Effector memory CD4-positive, alpha-beta T cell (primary cell): ENCODE measurements at places on chromosomes 1 and 21.

DNA sequence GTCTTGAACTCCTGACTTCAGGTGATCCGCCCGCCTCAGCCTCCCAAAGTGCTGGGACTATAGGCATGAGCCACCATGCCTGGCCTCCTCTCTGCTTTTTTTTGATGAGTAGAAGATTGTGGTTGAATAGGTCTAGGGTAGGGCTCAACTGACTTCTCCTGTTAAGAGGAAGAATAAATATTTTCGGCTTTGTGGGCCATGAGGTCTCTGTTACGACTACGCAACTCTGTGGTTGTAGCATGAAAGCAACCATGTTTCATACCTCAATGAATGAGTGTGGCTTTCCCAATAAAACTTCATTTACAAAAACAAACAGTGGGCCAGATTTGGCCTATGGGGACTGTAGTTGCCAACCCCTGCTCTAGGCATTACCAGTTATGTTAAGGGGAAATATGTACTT is 67.8 kb downstream of the NID1 start:
- no peak overlapping the region for H3K4me3 ChIP-seq
- no peak overlapping the region for H3K27ac ChIP-seq
- peaks cover 23% of the 10 kb centered on the region for H3K4me1 ChIP-seq
- H3K36me3 ChIP-seq = no peaks in the 10 kb centered on the region
- H3K27me3 ChIP-seq = no peaks in the 10 kb centered on the region
- DNase-seq = no peak

DNA sequence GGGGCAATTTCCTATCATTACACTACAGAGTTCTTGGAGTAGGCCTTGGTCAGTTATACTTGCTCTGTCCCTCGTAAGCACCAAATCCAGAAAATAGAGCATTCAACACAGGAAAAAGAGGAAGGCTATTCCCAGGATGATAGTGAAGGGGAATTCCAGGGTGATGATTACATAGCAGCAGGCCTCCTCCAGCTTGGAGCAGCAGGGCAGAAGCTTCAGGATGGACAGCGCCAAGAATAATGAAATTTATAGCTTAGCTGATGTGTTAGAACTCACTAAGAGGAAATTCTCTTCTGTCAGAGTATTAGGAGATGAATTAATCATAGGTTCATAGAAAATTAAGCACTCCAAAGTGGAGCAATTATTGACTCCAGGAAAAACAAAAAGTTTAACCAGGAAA is 10.8 kb upstream of the SMAP2 start:
- H3K27ac ChIP-seq = no peak overlapping the region
- no peak for DNase-seq
- H3K36me3 ChIP-seq = no peaks in the 10 kb centered on the region
- H3K4me3 ChIP-seq = no peak overlapping the region

- no peaks in the 10 kb centered on the region for H3K27me3 ChIP-seq
- no peak overlapping the region for H3K27ac ChIP-seq
- H3K4me1 ChIP-seq = no peaks in the 10 kb centered on the region
Observed at GRCh38 chr1:154541231-154541630, 17.2 kb downstream of the UBE2Q1 start.

- no peak overlapping the region for H3K4me3 ChIP-seq
- H3K36me3 ChIP-seq = no peaks in the 10 kb centered on the region
- H3K27me3 ChIP-seq = no peaks in the 10 kb centered on the region
- no peak for DNase-seq
- H3K27ac ChIP-seq = no peak overlapping the region
Observed at GRCh38 chr1:39958403-39959200, 3.7 kb downstream of the MFSD2A start.
